Stimulated activated CD8-positive, alpha-beta memory T cell treated with anti-CD3 and anti-CD28 coated beads, Interleukin-4, amount 100 ng/mL, for 24 hours (primary cell): ENCODE measurements at places on chromosomes 1 and 21.

- DNase-seq = no peak
These were observed 2.3 kb downstream of the PTPRU start for GRCh38 chr1:29238620-29239002.

GRCh38 chr1:55347866-55348265 lies 132.7 kb upstream of the USP24 start:
- DNase-seq = no peak

DNA sequence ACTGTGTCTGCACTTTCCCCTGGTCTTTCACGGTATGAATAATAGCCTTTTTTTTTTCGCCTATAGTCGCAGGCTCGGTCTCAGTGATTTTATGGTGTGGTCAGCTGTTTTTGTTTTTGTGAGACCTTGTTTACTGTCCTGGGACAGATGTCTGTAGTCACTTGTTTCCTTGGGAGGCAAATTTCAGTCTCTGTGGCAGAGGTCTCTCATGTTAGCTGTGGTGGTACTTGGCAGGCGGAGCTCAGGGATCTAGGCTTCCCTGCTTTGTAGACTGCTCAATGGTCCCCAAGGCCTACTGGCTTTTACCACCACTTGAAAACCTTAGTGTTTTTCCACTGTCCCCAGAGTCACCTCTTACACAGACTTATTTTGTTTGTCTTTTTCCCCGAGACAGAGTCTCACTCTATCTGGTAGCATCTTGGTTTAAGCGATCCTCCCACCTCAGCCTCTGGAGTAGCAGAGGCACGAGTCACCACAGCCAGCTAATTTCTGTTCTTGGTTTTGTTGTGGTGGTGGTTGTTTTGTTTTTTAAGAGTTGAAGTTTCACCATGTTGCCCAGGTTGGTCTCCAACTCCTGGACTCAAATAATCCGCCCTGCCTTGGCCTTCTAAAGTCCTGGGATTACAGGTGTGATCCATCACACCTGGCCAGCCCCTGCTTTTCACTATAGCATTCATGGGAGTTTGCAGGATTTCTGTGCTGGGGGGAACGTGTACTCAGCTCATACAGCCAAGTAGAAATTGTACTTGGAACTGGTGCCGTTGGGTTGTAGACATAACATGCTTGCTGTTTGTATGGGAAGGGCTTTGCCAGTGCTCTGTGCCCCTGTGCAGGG lies 10.3 kb downstream of the RNU1-2 start:
- DNase-seq = no peak

GRCh38 chr1:90761156-90761555 lies 44.1 kb upstream of the BARHL2 start:
- no peak for DNase-seq

DNA sequence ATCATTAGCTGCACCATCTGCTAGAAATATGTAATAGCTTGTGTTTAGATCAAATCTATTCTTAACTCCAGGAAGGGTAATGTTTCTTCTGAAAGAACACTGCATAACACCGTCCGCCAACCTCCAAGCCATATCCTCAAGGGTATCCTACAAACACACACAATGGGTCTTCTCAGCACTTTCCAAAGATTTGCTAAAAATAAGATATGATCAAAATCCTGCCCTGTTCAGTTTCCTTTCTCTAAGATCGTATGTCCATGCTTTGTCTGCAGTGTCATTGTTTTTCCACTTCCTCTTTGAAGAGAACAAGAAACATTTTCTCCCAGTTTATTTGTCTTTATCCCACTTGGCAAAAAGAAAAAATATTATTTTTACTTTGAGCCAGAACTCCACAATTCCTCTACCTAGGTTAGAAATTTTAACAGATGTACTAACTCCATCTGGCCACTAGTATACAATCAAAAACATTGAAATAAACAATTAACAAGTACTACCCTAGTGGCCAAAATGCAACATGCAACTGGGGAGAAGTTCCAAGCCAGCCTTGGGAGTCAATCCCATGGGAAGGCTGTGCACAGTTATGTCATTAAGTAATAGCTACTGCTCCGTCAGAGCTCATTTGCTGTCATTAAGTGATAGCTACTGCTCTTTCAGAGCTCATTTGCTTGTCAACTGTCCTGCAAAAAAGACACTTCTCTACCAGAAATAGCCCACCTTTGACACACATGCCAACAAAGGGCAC lies 37.8 kb downstream of the FRRS1 start:
- DNase-seq = no peak

DNA sequence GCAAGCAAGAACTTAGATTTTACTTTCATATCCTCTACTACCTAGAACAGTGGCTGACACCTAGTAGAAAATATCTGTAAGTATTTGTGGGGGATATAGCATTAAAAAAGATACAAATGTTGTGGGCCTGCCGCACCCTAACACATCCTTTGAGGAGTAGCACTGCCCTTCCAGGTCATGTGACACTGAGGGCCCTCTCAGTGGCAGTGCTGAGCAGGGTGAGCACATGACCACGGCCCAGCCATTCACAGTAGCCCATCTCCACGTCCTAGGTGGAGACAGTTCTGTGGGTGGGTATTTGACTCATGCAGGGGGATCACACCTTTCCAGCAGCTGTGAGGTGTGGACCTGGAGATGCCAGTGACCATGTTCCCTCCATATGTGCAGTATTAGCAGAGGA lies 108.9 kb downstream of the OMA1 start:
- no peak for DNase-seq

DNA sequence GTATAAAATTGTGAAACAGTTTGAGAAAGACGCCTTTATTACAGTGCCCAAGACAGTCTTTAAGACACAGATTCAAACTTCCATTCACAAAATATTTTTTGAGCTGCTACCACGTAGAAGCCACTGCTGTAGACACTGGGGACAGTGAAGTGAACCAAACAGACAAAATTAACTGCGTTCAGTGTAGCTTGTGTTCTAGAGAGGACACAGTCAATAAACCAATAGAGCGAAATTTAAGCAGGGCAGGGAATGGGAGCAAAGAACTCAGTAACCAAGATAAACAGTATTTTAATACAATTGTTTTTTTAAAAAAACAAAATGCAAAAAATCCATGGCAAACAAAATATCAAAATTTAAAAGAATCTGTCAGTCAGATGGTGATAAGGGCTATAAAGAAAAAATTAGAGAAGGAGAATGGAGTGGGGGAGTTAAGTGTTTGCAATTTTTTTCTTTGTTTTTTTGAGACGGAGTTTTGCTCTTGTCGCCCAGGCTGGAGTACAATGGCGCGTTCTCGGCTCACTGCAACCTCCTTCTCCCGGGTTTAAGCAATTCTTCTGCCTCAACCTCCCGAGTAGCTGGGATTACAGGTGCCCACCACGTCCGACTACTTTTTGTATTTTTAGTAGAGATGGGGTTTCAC lies 719 bp upstream of the PARS2 start:
- no peak for DNase-seq

DNA sequence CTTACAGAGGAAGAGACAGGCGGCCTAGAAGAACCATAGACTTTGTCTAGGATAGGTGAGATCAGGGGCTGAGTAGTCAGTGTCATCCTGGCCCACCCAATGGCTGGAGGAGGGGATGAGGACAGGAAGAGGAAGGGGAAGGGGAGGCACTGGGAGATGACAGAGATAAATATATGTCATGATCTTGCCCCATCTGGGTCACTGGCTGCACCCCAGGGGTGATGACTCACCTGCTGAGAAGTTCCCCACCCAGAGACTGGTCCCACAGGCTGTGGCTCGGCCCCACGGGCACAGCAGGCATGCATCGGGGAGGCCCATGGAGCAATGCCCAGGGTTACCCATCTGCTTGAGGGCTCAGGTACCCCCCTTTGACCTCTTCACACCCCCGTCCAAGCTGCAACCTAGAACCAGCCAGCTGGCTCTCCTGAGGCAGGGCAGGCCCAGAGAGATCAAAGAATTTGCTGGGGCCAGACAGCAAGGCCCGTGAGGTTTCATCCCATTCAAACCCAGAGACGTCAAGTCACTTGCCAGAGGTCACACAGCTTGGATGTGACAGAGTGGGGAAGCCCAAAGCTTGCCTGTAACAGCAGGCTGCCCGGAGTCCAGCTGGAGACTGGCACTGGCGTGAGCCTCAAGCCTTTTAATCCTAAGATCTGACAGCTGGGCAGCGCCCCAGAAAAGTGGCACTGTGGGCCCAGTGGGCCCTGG lies 34.7 kb upstream of the CASZ1 start:
- DNase-seq = no peak

- DNase-seq = no peak
These were observed 16.7 kb downstream of the CD247 start for GRCh38 chr1:167501515-167502191.

- peak; percentile 72 for DNase-seq
These were observed 36.5 kb upstream of the TRAPPC10 start for GRCh38 chr21:43975469-43976098.

DNA sequence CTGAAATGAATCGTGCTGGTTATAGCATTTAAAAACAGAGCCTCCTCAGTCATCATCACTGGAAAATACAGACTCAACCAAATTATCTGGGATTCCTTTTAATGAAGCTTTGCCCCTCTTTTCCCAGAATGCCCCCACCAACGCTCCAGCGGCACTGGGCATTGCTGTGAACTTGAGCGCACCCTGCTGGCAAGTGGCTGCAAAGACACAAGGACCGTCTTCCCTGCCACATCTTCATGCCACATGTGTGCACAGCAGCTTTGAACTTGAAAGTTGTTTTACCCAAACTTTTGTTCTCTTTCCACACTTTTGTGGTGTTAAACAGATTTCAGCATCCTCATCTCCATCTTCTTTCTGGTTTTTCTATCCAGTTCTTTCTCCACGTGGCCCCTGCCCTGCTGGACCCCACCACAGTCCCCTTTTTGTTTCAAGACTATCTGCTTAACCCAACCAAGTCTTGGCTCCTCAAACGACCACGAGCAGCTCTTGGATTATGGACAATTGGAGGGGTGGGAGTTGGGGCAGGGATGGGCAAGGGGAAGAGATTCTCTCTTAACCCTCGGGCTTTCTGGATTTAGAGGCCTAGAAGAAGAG lies 12.8 kb upstream of the LMX1A start:
- DNase-seq = peak; percentile 33

DNA sequence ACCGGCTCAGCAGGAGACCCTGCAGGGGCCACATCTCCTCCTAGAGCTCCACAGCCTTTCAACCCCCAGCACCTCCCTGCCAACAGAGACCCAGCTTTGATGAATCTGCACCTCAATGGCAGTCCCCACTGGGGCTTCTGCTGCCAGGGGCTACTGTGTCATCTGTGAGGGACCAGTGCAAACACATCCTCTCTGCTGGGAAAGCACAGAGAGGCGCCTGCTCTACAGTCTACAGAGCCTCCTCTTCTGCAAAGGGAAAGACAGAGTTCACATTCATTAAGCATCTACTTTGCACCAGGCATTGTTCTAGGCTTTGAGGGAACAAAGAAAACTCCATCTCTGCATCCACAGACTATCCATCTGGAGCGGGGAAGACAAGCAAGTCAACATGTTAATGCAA lies 125.8 kb downstream of the CAPN8 start:
- no peak for DNase-seq

GRCh38 chr1:156750711-156751450 lies 594 bp downstream of the HDGF start:
- DNase-seq = no peak

DNA sequence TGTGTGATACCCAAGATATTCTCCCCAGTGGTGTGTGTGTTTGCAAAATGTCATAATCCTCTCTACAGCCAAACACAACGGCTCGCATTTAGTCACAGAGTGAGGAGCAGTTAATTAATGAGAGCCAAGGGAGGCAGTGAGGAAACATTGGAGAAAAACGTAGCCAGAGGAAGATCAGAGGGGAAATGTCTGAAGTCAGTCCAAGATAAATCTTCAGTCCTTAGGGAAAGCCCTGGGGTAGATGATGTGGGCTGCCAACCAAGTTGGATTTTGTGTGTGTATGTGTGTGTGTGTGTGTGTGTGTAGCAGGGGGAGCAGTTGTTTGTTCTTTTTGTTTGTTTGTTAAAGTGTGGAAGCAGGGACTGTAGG lies 201.0 kb upstream of the PTBP2 start:
- DNase-seq = no peak

DNA sequence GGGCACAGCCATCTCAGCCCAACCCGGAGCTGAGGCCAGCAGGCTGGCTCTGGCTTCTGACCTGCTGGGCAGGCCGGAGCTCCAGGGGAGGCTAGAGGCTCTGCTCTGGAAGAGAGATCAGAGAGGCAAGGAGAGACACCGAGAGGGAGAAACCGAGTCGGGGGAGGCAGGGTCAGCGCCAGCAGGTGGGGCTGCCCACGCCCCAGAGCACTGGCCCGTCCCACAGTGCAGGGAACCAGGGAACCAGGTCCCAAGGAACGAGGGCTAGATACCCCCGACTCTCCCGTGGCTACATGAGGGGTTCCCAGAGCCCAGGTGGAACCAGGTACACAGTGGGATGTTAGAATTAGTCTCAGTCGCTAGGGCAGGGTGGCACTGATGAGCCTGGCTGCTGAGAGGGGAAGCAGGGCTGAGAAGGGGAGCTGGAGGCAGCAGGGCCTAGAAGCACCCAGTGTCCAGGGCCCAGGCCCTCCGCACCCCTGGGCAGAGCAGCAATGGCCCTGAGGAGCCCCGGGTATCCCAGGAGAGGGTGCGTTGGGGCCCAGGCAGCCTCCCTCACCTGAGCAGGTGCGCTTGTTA lies 2.1 kb downstream of the MASP2 start:
- no peak for DNase-seq

DNA sequence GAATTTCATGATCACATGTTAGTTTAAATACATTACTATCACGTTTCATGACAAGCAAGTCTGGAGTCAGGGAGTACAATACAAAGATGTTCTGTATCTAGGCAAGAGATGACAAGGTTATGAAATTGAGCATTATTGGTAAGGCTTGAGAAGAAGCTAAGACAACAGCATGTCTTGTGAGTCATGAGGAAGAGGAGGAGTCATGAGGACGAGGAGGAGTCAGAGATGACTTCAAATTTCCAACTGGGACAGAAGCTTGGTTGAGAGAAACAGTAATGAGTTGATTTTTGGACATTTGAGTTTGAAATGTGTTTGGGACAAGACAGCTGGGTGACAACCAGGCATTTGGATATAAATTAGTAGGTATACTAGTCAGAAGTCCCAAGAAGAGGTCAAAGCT lies 4.3 kb upstream of the UBE2U start:
- DNase-seq = no peak

- no peak for DNase-seq
These were observed 1.1 kb downstream of the SOD1 start for GRCh38 chr21:31660591-31660990.

DNA sequence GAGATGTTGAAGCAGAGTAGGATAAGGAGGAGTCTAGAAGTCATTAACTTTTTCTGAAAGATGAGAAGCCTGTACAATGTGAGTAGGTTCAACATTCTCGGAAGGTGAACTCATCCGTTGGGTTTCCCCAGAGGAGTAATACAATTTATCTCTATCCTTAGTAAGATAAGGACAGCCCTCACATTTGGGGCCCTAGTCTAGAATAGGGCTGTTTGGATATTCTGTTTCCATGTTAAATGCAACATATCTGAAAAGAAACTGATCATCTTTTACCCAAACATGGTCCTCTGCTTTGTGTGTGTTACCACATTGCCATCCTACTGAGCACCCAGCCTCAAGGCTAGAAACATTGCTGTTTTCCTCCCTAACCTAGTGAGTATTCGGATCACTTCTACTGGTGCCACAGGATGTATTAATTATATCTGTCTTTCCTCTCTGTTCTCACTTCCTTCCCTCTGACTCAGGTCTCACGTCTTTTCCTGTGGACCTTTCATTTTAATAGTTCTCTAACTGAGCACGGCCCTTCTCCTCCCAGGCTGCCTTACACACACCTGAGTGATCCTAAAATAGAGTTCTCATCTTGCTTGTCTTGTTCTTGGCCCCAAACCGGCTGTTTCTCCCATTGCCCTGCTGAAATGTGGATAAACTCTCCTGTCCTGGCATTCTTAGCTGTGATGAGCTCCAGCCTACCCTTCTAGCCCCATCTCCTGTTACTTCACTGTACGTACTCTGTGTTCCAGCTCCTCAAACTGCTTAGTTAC lies 91.7 kb downstream of the CDC14A start:
- DNase-seq = no peak
